ENCODE measurements at places on chromosomes 6 and 20.

DNA sequence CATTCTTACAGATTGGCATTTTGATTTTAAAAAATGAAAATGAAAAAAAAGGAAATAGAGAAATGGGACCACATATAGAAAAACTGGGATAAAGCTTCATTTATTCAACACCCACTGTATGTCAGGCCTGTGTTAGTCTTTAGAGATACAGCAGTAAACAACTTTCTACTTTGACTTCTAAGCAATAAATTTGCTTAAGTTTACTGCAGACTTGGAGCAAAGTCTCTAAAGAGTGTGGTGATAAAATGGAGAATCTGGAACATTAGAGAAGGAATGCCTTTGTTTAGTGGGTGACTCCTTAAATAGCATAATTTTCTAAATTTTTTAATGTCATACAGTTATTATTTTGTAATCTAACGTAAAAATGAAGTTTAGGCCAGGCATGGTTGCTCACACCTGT, 80.7 kb upstream of the CNKSR3 start:
- no peak for DNase-seq

- DNase-seq: no peak
Observed at GRCh38 chr6:17218023-17218748, 63.0 kb upstream of the RBM24 start.

- no peak for DNase-seq
Observed at GRCh38 chr6:31829633-31830283, 2.2 kb downstream of the HSPA1B start.

GRCh38 chr6:88662653-88663174, 300.7 kb downstream of the RNGTT start:
- no peak for DNase-seq
